Ovary (tissue), 10 donors: ENCODE measurements at places on chromosomes 6 and 20. TPM values are rescaled to one million over a fixed set of nuclear protein-coding genes. Genes with fewer than 3 reads are reported as not detected.

DNA sequence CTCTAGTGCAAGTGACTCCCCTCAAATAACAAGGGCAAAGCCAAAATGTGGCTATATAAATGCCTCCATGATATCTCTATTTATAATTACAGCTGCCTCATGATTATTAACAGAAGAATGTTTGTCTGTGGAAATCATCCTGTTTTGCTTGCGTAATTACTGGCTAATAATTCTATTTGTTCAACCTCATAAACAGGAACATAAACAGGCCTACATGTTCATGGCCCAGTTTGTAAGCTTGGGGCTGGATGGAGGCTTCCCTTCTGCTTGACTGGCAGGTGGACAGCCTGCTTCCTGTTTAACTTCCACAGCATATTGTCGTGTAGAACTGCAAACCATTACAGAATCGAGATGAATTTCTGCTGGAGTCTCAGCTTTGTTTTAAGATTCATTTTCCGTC is 766.0 kb upstream of the MAP3K7 start:
- no peaks in the 10 kb centered on the region for H3K27me3 ChIP-seq
- H3K27ac ChIP-seq = no peak overlapping the region
- DNase-seq = no peak

Gene C20orf144
- not detected for total RNA-seq

DNA sequence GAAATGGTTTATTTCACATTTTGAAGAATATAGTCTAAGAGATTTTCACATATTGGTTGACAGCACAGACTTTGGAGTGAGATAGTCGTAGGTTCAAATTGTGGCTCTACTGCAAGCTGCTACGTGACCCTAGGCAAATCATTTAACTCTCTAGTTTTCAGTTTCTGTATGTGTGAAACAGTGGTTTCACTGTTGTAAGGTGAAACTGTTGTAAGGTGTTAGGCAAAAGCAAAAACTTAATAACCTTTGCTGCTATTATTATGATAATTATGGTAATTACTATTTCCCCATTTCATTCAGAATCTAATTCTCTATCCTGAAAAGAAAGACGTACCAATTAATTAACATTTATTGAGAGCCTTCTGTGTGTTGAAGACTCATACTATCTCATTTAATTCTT is 144.2 kb downstream of the REV3L start:
- no peak for DNase-seq
- H3K36me3 ChIP-seq = no peaks in the 10 kb centered on the region
- H3K4me3 ChIP-seq = no peak overlapping the region
- no peak overlapping the region for H3K27ac ChIP-seq

DNA sequence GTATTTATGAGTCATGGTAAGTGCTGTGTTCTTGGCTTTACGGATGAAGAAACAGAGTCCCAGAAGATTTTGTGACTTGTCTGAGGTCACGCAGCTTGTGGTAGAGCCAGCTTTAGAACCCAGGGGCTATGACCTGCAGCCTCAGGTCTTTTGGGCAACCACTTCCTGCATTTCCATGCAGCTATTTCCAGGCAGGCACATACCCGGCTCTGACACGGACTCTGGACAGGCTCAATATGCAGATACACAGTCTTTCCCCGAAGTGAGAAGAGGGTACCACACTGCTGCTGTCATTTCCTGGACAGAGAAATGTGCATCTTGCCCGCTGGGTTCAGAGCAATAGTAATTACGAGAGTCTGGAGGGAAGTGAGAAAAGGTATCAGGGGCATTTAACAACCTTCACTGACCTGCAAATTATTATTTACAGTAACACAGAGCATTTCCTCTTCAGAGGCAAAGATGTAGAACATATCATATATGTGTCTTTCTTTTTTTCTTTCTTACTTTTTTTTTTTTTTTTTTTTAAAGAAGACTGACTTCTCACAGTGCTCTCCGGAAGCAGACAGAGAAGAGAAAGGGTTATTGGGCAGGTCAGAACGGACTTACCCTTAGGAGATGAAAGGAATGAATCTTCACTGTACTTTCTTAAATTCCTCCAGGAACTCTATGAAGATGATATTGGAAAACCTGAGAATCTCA is 185.1 kb downstream of the CLIC5 start:
- H3K4me3 ChIP-seq = no peak overlapping the region
- no peaks in the 10 kb centered on the region for H3K36me3 ChIP-seq
- H3K4me1 ChIP-seq = peaks cover 4% of the 10 kb centered on the region
- no peak overlapping the region for H3K27ac ChIP-seq
- H3K27me3 ChIP-seq = no peaks in the 10 kb centered on the region

Gene SPDEF
- 1.6 TPM for total RNA-seq

Gene GNRH2
- 1.2 TPM for total RNA-seq

GRCh38 chr6:143139239-143139784 is 78.6 kb downstream of the AIG1 start:
- H3K4me3 ChIP-seq = no peak overlapping the region
- no peak for DNase-seq
- no peaks in the 10 kb centered on the region for H3K36me3 ChIP-seq
- H3K27me3 ChIP-seq = no peaks in the 10 kb centered on the region
- H3K4me1 ChIP-seq = no peaks in the 10 kb centered on the region

DNA sequence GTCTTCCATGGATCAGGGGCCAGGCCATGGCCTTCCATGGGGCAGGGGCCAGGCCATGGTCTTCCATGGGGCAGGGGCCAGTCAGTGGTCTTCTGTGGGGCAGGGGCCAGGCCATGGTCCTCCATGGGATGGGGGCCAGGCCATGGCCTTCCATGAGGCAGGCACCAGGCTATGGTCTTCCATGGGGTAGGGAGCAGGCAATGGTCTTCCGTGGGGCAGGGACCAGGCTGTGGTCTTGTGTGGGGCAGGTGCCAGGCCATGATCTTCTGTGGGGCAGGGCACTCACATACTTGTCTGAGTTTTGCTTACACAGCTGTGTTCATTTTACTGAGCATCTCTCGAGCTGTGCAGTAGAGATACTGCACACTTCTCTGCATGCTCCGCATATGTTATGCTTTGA is 57.3 kb upstream of the THBS2 start:
- H3K27me3 ChIP-seq = no peaks in the 10 kb centered on the region
- no peaks in the 10 kb centered on the region for H3K4me1 ChIP-seq
- H3K36me3 ChIP-seq = no peaks in the 10 kb centered on the region
- DNase-seq = no peak
- no peak overlapping the region for H3K27ac ChIP-seq

GRCh38 chr6:166405386-166405785 is 22.6 kb upstream of the MPC1 start:
- no peak overlapping the region for H3K4me3 ChIP-seq
- no peak for DNase-seq
- no peaks in the 10 kb centered on the region for H3K36me3 ChIP-seq
- no peaks in the 10 kb centered on the region for H3K27me3 ChIP-seq
- H3K4me1 ChIP-seq = peaks cover 1% of the 10 kb centered on the region
- no peak overlapping the region for H3K27ac ChIP-seq

DNA sequence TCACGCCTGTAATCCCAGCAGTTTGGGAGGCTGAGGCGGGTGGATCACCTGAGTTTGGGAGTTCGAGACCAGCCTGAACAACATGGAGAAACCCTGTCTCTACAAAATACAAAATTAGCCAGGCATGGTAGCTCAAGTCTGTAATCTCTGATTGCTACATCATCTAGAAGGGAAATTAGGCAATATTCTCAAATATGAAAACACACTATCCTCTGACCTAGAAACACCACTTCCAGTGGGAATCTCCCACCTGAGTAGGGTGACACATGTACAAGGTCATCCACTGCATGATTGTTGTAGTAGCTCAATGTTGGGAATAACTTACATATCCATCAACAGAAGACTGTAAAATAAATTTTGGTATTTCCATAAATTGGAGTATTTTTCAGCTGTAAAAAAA is 19.1 kb upstream of the SIRPD start:
- no peaks in the 10 kb centered on the region for H3K4me1 ChIP-seq
- no peaks in the 10 kb centered on the region for H3K27me3 ChIP-seq
- DNase-seq = no peak
- H3K36me3 ChIP-seq = no peaks in the 10 kb centered on the region

GRCh38 chr6:93584300-93584699 is 164.9 kb upstream of the EPHA7 start:
- no peak for DNase-seq
- H3K27ac ChIP-seq = no peak overlapping the region
- H3K4me3 ChIP-seq = no peak overlapping the region
- H3K27me3 ChIP-seq = no peaks in the 10 kb centered on the region
- no peaks in the 10 kb centered on the region for H3K36me3 ChIP-seq

DNA sequence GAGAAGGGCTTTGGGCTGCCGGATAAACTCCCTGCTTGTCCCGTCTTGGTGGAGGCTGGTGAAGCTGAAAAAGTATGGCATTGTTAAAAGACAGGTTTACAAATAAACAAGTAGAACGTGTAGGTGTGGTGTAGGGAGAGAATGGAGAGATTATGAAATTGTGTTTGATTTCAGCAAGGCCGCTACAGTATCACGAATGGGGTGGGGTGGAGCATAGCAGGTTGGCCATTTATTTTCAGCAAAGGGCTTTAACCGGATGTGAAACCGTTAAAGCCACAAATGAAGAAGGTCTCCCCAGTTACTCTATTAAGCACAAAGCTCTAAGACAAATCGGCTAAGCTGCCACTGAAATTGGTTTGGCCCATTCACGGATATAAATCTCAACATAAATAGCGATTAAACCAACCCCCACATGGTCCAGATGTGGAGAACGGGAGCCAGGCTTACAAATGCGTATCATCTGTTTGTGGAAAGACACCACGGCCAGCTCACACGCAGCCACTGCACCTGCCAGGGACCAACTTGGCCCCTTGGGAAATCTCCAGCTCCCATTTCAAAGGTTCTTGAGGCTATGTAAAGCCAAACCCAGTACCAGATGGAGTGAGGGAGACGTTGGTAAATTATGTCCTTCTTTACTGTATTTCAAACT is 94.0 kb downstream of the ZMYND8 start:
- no peak overlapping the region for H3K4me3 ChIP-seq
- no peak for DNase-seq
- no peaks in the 10 kb centered on the region for H3K27me3 ChIP-seq
- H3K27ac ChIP-seq = no peak overlapping the region

GRCh38 chr6:116059713-116060571 is 749 bp downstream of the FRK start:
- no peak for DNase-seq
- H3K27me3 ChIP-seq = no peaks in the 10 kb centered on the region
- peak overlapping the region; percentile 40 for H3K4me3 ChIP-seq
- no peaks in the 10 kb centered on the region for H3K36me3 ChIP-seq
- peak overlapping the region; percentile 58 for H3K27ac ChIP-seq

GRCh38 chr6:45504947-45505346 is 127.2 kb upstream of the SUPT3H start:
- H3K27me3 ChIP-seq = no peaks in the 10 kb centered on the region
- H3K4me1 ChIP-seq = peaks cover 6% of the 10 kb centered on the region
- no peak overlapping the region for H3K27ac ChIP-seq
- peak; percentile 17 for DNase-seq
- no peak overlapping the region for H3K4me3 ChIP-seq

DNA sequence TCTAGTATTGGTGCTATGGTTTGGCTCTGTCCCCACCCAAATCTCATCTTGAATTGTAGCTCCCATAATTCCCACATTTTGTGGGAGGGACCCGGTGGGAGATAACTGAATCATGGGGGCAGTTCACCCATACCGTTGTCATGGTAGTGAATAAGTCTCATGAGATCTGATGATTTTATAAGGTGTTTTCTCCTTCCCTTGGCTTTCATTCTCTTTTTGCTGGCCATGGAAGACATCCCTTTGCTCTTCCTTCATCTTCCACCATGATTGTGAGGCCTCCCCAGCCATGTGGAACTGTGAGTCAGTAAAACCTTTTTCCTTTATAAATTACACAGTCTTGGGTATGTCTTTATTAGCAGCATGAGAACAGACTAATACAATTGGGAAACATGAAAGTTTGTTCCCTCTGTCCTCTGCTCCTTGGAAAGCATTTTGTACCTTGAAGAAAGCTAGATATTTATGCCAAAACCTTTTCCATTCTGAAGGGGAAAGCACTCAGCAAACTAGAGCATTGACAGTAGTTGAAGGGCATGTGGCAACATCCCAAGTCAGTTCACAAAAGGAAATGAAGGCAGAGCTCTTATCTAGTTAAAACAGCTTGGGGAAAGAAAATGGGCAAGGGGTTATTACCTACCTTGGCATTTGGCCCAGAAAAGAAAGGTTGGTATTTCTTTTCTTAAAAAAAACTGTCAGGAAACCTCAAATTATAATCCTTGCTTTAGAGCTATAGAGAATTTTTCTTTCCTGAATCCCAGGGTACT is 10.7 kb upstream of the TNFAIP3 start:
- no peaks in the 10 kb centered on the region for H3K36me3 ChIP-seq
- H3K27ac ChIP-seq = no peak overlapping the region
- no peak overlapping the region for H3K4me3 ChIP-seq
- no peak for DNase-seq
- H3K27me3 ChIP-seq = no peaks in the 10 kb centered on the region

DNA sequence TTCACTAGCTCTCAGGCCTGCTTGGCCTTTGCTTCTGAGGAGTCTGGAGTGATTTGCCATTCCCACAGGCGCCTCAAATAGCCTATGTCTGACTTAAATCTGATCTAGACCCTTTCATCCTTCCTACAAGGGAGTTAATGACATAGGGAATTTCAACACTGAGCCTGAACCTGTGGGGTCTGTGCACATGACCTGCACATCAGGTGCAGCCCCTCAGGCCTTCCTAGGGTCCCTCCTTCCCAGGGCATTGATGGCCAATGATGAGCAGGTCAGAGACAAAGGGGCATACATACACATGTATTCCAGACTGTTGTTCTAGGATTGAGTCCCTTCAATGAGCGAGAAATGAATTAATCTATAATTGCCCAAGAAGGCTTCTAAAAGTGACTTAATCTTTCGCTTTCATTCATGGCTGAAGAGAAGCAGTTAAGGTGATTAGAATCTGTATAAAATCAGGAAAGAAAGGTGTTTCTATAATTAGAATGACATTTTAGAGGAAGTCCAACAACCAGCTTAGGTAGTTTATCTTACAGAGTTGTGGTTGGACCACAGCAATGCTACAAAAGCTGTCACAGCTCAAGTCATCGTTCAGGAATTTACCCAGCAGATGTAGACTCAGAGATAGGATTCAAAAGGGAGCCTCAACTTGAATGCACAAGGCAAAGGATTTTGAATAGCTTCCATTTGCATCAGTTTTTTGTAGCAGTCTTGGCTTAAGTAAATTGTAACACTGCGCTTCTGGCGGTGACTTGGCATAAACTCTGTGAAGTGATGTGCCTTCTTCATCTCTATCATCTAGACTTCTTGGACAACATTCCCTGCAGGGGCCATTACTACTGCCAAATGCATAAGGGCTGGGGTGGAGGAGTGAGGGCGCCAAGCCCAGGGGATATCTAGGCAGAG is 27.0 kb upstream of the TBC1D7 start:
- no peaks in the 10 kb centered on the region for H3K4me1 ChIP-seq
- H3K36me3 ChIP-seq = no peaks in the 10 kb centered on the region
- no peaks in the 10 kb centered on the region for H3K27me3 ChIP-seq
- H3K4me3 ChIP-seq = no peak overlapping the region
- no peak overlapping the region for H3K27ac ChIP-seq
